Vagina (tissue), 2 donors: ENCODE measurements at places on chromosomes 13 and 19. TPM values are rescaled to one million over a fixed set of nuclear protein-coding genes. Genes with fewer than 3 reads are reported as not detected.

GRCh38 chr19:41988947-41989346 lies 5.1 kb downstream of the ATP1A3 start:
- no peaks in the 10 kb centered on the region for H3K36me3 ChIP-seq
- H3K27me3 ChIP-seq: peaks cover 4% of the 10 kb centered on the region
- H3K4me1 ChIP-seq: peaks cover 5% of the 10 kb centered on the region

GRCh38 chr19:21519488-21519887 lies 14.1 kb downstream of the ZNF429 start:
- H3K4me3 ChIP-seq: no peak overlapping the region
- H3K27ac ChIP-seq: no peak overlapping the region
- no peaks in the 10 kb centered on the region for H3K27me3 ChIP-seq
- peaks cover 58% of the 10 kb centered on the region for H3K36me3 ChIP-seq

GRCh38 chr13:40191186-40191980 lies 475.1 kb downstream of the FOXO1 start:
- H3K4me3 ChIP-seq: no peak overlapping the region
- H3K27ac ChIP-seq: peak overlapping the region; percentile 69
- no peaks in the 10 kb centered on the region for H3K27me3 ChIP-seq

The KASH5 gene
- total RNA-seq: not detected

The ZNF574 gene
- total RNA-seq: 26.5 TPM
